ENCODE measurements at places on chromosomes 12 and 14.
A peak's percentile ranks its signal among the peaks of the same experiment; 100 is the strongest.

- no peak for DNase-seq
Observed at GRCh38 chr14:99194136-99194535, 77.9 kb downstream of the BCL11B start.

DNA sequence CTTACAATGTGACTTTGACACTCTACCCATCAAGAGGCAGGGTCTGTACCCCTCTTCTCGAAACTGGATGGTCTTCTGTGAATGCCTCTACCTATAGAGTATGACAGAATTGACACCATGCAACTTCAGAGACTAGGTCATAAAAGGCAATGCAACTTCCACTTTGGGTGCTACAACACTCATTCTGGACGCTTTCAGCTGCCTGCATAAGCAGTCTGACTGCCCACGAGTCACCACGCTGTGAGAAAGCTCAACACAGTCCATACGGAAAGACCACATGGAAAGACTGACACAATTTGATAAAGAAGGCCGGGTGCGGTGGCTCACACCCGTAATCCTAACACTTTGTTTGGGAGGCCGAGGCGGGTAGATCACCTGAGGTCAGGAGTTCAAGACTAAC is 14.9 kb downstream of the SLC7A7 start:
- no peak for DNase-seq

DNA sequence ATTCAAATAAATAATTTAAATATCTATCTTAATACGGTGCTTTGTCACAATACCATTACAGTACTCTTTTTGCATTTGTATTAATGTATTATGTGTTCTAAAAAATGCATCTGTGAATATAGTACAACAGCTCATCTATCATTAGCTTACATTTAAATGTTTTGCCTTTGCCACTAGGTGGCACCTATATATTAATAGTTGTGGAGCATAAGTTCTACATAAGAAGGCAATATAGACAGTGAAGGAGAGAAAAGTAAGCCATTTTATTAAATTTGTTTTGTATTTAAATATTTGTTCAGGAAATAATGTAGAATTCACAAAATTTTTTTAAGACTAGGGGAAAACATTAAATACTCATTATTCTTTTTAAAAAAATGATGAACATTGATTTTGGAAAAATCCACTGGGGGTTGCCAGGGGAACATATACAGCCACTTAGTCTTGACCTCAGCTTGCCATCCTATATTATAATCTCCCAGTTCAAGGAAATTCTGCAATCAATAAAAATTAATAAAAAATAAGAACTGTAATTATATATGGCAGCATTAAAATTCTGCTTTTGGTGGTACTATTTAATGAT is 9.8 kb downstream of the CCER1 start:
- no peak for DNase-seq

GRCh38 chr12:58710901-58711300 is 209.4 kb downstream of the LRIG3 start:
- DNase-seq, result no peak

- no peak for DNase-seq
Observed at GRCh38 chr12:1758887-1759286, 61.5 kb upstream of the LRTM2 start.

DNA sequence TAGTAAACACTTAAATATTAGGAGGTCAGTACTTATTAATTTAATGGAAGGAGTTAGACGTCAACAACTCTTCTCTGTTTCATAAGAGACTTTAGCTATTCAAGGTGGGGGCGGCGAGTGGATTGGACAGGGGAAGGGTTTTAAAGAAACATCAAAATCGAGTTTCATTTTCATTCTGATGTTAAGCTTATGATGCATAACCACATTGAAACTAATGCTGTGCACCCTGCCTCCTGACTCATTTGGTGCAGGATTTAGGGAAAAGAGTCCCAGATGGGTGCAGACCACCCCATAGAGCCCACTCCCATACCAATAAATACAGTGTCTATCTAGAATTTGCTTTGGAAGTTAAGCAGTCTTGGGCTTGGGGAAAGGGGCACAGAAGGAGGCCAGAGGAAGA is 7.4 kb downstream of the ZBTB39 start:
- no peak for DNase-seq

DNA sequence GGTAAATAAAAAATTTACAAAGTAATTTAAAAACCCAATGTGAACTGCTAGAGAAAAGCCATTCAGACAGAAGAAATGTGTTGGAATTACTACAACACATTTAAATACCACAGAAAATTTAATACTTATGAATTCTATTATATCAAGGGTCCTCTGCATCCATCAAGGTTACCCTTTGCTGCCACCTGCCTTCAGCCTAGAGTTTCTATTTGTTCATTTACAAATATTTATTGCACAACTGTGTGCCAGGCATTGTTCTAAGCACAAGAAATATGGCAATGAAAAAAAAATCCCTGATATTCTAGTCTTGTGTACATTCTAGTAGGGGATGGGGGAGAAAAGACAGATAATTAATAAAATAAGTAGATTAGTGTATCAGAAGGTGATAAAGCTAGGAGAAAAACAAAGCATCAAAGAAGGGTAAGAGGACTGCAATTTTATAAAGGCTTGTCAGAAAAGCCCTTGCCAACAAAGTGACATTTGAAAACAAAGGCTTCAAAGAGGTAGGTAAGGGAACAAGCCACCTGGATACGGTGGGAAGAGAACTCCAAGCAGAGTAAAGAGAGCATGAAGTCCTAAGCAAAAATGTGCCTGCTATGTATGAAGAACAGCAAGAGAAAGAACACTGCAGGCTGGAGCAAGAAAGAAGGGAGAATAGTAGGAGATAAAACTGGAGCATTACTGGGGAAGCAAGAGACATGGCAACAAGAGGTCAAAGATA is 59.1 kb upstream of the SLC6A13 start:
- no peak for DNase-seq

DNA sequence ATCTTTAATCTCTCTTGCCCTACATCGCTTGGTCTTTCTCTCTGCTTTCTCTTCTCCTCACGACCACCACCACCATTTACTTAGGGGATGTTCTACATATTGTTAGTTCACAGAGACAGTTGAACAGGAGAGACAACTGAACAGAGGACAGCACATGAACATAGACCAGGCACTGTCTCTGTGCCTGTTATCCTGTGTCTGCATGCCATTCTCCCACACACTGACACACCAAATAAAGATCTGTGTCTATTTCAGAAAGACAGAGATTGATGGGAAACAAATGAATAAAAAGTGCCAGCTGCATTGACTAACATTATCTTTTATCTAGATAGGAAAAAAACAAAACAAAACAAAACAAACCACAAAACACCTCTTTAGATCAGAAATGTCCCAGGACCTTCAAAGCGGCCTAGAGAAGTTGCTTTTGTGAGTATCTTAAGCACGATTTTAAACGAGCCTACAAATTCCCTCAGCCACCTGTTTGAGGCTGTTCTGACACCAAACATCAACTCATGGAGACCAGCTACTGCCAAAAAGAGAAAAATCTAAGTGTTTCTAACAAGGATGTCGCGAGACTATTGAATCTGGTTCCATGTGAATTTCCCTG is 77.6 kb upstream of the PARP11 start:
- DNase-seq, result no peak

- DNase-seq, result no peak
Observed at GRCh38 chr12:102501773-102502172, 21.4 kb upstream of the IGF1 start.

DNA sequence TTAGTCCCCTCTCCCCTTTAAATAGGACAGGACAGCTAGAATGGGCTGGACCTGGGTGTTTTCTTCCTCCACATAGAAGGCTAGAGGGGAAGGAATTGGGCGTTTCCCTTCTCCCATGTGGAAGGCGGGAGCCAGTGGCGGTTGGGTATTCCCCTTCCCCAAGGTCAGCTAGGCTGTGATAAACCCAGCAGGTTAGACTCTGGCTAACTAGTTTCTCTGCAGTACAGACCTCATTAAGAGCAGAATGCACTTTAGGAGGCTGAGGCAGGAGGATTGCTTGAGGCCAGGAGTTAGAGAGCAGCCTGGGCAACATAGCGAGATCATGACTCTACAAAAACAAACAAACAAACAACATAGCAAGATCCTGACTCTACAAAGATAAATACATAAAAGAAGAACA is 92.6 kb downstream of the BEGAIN start:
- no peak for DNase-seq

DNA sequence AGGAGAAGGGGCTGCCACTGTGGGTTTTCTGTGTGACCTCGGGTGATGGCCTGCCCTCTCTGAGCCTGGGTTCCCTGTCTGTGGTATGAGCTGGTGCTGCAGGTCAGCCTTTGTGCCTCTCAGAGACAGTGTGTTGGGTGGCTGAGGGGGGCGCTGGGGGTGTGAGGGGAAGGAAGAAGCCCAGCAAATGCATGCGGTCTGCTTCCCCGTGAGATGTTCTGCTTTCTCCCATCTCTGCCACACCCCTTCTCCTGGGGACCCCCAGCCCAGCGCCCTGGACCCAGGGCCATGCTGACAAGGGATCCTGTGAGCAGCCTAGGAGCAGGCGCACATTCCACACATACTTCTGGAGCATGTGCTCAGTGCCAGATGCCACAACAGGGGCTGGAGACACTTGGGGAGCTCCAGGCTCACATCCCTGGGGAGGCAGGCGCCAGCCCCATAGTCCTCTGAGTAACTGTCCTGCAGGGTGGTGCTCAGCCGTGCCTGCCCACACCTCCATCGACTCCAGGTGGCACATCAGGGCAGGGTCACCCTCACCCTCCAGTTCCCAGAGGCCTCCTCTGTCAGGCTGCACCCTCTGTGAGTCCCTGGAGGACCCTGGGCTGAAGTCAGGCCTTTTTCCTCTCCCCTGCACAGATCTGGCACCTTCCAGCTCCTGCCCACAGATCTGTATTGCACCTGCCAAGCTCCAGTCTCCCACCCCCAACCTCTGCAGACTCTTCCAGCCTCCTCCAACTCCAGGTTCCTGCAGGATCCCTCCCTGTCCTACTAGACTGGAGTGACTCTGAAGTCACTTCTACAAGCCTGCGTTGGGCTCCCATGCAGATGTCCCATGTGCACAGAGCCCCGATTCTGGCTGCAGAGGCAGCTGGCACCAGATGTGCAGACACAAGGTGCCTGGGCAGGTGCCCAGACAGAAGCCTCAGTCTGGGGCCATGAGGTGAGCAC is 205.6 kb downstream of the KIF26A start:
- no peak for DNase-seq

DNA sequence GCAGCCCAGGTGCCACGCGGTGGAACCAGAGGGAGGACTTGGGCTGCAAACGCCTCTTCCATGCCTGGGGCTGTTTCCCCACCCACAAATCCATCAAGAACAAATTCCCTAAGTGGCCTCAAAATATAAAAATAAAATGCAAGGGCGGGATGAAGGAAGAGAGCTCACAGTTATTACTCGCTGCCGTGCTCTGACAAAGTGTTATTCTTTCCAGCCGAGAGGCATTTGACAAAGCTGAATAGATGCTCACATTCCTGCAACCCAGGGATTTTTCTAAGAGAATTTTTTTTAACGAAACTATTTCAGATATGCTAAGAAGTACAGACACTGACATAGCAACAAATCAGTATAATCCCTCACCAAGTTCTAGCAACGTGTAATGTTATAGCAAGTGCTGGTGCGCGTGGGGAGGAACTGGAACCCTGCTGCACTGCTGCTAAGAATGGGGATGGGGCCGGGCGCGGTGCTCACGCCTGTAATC is 70.7 kb downstream of the SCARB1 start:
- no peak for DNase-seq

GRCh38 chr14:94823556-94824341 is 53.8 kb upstream of the GSC start:
- no peak for DNase-seq

- DNase-seq, result peak; percentile 12
Observed at GRCh38 chr12:7498809-7499208, 4.8 kb downstream of the CD163 start.

- DNase-seq, result no peak
Observed at GRCh38 chr14:21825149-21825743, 151.6 kb upstream of the OR4E1 start.

DNA sequence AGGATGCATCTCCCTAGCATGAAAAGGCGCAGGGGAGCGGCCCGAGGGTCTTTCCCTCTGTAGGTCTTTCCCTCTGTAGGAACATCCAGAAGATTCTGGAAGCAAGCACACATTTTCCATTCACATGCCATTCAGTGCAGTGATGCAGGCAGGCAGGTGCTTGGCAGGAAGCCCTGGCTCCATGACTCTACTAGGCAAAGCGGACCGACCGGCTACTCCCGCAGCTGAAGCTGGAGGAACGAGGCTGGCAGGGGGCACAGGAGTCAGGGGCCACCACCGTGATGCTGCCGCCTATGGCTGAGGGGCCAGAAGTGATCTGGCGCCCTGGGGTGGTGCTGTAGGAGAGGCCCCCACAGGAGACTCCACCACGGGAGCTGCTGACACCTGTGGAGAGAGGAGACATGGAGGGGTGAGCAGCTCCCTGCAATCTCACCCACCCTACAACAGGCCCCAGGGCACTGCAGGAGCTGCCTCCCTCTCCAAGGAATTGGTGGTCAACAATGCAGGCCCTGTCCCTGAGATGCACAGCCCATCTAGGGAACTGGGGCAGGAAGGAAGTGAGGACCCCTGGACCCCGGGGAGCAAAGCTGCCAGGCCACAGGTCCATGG is 6.5 kb downstream of the KRT85 start:
- no peak for DNase-seq

- DNase-seq, result no peak
Observed at GRCh38 chr12:5433081-5433844, 1.4 kb downstream of the NTF3 start.
